ENCODE measurements at places on chromosomes 3 and 15. TPM values are rescaled to one million over a fixed set of nuclear protein-coding genes. Genes with fewer than 3 reads are reported as not detected.

SLCO2A1 gene
- 25.5 TPM for total RNA-seq

- H3K4me1 ChIP-seq: no peaks in the 10 kb centered on the region
- no peaks in the 10 kb centered on the region for H3K27me3 ChIP-seq
- no peak overlapping the region for H3K27ac ChIP-seq
- DNase-seq: no peak
- no peak overlapping the region for H3K4me3 ChIP-seq
- H3K36me3 ChIP-seq: peaks cover 9% of the 10 kb centered on the region
These were observed 172.5 kb downstream of the NSMCE3 start for GRCh38 chr15:29097168-29097567.

DNA sequence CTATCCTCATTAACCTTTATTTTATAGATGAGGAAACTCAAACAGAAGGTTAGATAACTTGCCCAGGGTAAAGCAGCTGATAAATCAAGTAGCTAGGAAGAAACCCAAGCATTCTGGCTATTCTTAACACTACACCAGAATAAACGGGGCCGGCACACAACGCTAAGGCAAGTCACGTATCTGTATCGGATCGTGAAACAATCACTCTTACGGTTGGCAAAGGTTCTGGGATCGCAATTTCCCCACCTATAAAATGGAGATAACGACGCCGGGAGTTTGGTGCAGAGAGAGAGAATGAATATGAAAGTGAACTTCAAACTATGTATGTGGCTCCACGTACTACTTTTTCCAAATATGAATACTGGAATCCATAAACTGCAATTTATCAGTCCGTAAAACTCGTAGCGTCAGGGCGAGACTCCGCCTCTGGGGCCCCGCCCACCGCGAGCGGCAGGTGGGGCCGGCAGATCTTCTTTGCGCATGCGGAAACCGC lies 252 bp upstream of the ARMC8 start:
- peak overlapping the region; percentile 95 for H3K4me3 ChIP-seq
- peaks cover 9% of the 10 kb centered on the region for H3K36me3 ChIP-seq
- peaks cover 23% of the 10 kb centered on the region for H3K4me1 ChIP-seq
- DNase-seq: peak; percentile 89
- H3K27ac ChIP-seq: peak overlapping the region; percentile 100
- peaks cover 5% of the 10 kb centered on the region for H3K27me3 ChIP-seq

- peaks cover 13% of the 10 kb centered on the region for H3K4me1 ChIP-seq
- no peaks in the 10 kb centered on the region for H3K27me3 ChIP-seq
- H3K27ac ChIP-seq: no peak overlapping the region
- DNase-seq: no peak
- H3K36me3 ChIP-seq: peaks cover 16% of the 10 kb centered on the region
These were observed 76.3 kb downstream of the XXYLT1 start for GRCh38 chr3:195194559-195195206.

DNA sequence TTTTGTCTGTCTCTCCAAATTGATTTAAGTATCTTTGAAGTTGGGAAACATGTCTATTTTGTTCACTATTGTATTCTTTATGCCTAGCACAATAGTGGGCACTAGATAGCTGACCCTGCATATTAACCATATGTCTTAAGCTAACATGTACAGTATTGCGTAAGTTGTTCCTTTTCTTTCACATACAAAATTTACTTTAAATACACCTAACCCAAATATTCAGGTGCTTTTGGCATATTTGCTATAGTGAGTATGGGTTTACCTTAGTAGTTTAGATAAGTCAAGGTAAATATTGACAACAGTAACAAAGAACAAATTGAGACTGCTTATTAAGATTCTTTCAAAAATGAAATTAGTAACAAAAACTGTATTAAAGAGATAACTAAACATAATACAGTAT lies 50.9 kb downstream of the NRG4 start:
- H3K4me3 ChIP-seq: no peak overlapping the region
- DNase-seq: no peak
- H3K36me3 ChIP-seq: peaks cover 10% of the 10 kb centered on the region
- no peaks in the 10 kb centered on the region for H3K4me1 ChIP-seq
